Liver (tissue), 10 donors: ENCODE measurements at places on chromosomes 7 and 10.

GRCh38 chr7:73556208-73557107, 1.0 kb downstream of the BCL7B start:
- DNase-seq: no peak

DNA sequence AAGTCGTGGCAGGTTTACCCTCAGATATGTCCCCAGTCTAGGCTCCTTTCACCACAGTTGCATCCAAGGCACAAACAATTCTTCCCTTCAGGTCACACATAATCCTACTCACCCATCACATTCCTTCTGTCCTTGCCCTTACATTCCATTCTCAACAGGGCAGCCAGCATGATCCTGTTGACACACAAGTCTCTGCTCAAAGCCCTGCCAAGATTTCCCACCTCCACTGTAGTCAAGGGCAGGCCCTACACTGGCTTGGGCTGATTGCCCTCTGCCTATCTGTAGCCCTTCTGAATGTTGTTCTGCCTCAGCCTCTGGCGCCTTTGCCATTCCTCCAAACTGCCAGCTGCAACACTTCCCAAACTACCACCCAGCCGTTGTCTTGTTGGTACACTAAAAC, 187.9 kb upstream of the AKR1E2 start:
- DNase-seq: no peak

DNA sequence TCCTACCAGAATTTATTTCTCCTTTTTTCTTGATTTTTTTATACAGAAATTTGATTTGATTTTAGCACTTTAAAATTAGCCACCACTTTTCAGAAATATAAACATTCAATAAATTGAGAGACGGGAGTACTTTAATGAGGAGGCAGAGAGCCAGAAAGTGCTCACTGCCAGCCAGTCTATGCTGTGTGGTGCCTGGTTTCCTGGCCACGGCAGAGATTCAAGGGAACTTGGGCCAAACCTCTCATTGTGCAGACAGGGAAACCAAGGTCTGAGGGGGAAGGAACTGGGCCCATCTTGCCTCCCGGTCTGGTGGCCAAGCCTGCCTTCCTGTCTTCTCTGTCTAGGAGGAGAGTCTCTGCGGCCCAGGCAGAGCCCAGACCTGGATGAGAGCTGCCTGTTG, 25.9 kb downstream of the ADAMTS14 start:
- DNase-seq: no peak

- DNase-seq: no peak
Observed at GRCh38 chr7:101707587-101707986, 78.5 kb upstream of the MYL10 start.

GRCh38 chr10:115432188-115432819, 339.1 kb downstream of the ATRNL1 start:
- DNase-seq: no peak

GRCh38 chr7:28500138-28500537, 87.8 kb downstream of the CREB5 start:
- DNase-seq: no peak

GRCh38 chr7:16465469-16466361, at the start of gene SOSTDC1:
Gene SOSTDC1, minus strand, starts transcription at chr7:16465738. Its CDS starts 70 bp downstream, at chr7:16465668.
- no peak for DNase-seq

GRCh38 chr10:118254654-118255053, 87.5 kb downstream of the FAM204A start:
- DNase-seq: no peak

DNA sequence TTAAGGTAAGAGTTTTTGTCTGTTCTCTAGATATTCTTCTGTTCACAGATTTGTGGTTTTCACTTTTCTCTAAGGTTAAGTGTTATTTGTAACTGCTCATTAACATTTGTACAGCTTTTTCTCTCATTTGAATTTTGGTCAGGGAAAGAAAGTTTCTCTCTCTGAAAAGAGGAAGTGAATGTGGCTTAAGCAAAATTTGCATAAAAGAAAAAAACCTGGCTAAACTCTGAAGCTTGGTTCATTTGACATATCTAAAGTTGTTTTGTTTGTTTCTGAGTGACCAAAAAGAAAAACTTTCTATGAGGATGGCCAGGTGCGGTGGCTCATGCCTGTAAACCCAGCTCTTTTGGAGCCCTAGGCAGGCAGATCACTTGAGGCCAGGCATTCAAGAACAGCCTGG, 22.0 kb upstream of the SLC26A4 start:
- no peak for DNase-seq

DNA sequence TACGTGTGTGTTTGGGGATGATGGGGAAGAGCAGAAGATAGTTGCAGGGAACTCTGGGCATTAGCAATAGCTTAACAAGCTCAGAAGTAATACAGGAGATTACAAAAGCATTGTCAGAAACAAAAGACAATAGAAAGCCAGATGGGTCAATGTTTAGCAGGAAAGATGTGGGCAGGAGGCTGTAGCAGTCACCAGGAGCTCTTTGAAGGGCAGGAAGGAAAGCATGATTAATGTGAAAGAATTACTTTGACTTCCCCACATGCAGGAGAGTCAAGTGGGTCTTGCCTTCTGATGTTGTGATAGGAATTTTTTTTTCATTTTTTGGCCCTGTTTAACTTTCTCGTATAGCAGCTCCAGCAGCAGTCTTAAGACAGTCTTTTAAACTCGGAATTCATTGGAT, 6.0 kb upstream of the SMNDC1 start:
- DNase-seq: no peak

- DNase-seq: no peak
Observed at GRCh38 chr10:49309691-49310411, 10.9 kb downstream of the C10orf71 start.

GRCh38 chr7:44977304-44977958, 1.4 kb downstream of the MYO1G start:
- DNase-seq: no peak

- DNase-seq: no peak
Observed at GRCh38 chr10:62154231-62154630, 114.4 kb downstream of the RTKN2 start.

- DNase-seq: no peak
Observed at GRCh38 chr10:118383699-118384098, 41.6 kb upstream of the FAM204A start.

DNA sequence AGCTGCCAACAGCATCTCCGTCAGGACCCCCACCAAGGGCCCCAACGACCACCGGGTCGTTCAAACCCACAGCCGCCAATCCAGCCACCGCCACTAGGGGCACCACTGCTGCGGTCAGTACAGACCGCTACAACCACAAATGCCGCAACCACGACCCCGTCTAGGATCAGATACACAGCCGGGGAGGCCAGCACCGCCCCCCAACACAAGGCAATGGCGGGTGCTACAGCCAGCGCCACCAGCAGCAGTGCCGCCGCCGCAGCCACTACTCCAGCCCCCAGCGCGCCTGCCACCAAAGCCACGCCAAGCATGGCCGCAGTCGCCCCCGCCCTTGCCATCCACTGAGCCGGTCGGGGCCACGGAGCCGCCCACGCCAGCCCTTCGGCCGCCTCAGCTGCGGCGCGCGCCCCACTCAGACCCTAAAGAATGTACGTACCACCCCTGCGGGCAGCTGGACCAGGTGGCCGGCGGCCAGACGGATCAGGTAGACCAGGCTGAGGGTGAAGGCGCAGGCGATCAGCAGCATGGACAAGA, 473 bp downstream of the CYP51A1 start:
- DNase-seq: peak; percentile 84

DNA sequence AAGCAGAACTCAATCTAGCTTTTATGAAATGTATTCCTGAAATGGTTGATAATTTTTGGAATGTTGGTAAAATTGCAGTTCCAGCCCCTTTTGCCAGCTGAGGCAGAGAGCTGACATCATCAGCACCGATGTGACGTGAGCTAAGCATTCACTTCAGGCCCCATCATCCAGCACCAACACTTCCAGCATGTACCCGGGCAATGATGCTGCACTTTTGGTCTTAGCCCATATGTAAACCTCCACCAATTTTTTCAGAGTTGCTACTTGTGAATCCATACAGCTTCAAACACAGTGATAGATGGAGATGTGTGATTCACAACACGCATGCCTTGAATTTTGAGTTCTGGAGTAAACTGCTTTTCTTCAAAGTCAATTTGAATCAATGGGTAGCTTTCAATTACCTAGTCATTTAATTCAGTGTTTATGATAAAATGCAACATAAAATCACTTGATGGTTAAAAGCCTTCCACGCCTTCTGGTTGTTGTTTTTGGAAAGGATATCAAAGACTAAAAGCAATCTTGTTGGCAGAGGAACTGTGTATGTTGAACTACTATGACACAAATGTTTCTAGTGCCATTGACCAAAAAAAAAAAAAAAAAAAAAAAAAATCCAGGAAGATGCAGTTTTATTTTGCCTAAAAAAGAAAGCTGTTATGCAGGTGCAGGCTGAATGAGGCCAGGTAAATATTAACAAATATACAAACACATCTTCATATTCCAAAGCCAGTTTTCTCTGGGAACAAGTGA, 73.9 kb downstream of the NRP1 start:
- no peak for DNase-seq

- no peak for DNase-seq
Observed at GRCh38 chr7:120838281-120838682, 19.7 kb downstream of the TSPAN12 start.

GRCh38 chr7:43584195-43584586, 1.3 kb downstream of the STK17A start:
- DNase-seq: no peak

- no peak for DNase-seq
Observed at GRCh38 chr10:24901686-24902399, 50.6 kb downstream of the PRTFDC1 start.

GRCh38 chr7:154996756-154997155, 6.2 kb downstream of the PAXIP1 start:
- DNase-seq: no peak

DNA sequence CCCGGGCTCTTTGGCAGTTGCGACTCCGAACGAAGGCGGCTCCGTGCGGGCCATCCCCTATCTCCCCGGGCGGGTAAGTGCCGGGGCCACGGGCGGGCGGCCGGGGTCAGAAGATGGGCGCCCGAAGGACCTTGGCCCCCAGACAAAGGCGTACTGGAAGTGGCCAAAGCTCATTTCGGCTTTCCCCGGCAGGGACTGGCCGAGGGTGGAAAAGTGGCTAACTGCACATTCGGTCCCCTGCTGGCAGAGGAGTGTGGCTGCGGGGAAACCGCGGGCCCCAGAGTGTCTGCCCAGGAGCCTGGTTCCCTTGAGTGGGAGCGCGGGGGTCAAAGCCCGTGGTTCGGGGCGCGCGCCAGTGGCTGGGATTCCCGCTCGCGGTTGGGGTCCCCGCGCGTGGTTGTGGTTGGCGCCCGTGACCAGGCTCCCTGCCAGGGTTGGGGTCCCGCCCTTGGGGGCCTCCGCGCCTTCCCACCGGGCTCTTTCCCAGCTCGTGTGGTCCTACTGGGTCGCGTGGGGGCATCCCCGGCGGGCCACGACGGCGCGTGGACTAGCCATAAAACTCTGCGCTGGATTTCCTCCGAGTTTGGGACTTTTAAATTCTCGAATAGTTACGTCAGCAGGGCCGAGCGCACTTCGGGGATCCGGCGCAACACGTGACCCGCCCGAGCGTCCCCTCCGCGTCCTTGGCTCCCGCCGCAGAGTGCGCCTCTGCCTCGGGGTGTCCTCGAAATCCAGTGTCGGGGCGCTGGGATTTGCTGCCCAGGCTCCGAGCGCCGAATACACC, 124.4 kb downstream of the TACC2 start:
- DNase-seq: peak; percentile 59

GRCh38 chr7:8176370-8177081, 85.4 kb downstream of the ICA1 start:
- DNase-seq: no peak

DNA sequence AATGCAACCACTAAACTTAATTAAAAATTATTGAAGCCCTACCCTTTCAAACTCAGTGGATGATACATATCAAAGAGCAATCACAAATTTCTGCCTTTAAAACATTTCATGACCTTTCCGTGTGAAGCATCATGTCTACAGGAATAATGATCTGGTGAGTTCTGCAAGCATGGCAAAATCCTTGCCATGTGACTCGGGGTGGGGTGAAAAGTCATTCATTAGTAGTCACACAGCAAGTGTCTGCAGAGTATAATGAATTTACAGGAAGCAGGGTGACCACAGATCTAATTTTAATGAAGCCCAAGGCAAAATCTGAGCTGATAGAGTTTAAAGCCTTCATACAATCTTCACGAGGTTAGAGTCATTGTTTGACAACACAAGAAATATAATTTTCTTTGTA, 351.9 kb downstream of the THSD7A start:
- no peak for DNase-seq

- no peak for DNase-seq
Observed at GRCh38 chr10:125054669-125055268, 105.6 kb downstream of the CTBP2 start.

DNA sequence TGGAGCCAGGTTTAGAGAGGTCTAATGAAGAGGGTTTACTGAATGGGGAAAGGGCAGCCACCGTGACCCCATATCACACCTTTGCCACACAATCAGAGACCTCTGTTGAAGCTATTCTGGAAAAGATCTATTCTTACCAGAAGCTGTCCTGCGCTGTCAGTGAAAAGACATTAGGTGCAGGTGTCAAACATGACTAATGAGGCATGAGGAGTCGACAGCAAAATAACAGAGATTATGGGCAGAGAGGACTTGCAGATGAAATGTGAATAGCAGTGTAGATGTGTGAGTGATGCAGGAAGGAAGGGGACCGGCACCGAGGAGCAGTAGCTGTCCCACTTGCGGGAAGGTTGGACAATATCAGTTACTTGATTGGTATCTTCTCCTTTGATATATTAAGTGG, 627.7 kb upstream of the GALNT17 start:
- DNase-seq: no peak

- DNase-seq: no peak
Observed at GRCh38 chr10:117899181-117899683, 147.5 kb downstream of the RAB11FIP2 start.

GRCh38 chr10:101932183-101932582, 88.6 kb upstream of the KCNIP2 start:
- no peak for DNase-seq

DNA sequence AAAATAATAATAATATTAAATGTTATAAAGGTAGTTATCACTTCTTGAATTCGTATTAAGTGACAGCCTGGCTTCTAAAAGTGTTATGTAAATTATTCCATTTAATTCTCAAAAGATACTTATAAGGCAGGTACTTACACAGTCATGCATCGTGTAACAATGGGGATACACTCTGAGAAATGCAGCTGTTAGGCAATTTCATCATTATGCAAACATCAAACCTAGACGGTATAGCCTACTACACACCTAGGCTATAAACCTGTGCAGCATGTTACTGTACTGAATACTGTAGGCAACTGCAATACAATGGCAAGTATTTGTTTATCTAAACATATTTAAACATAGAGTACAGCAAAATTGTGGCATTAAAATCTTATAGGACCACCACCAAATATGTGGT, 1.5 kb downstream of the IFIT1 start:
- no peak for DNase-seq
